ENCODE measurements at places on chromosomes 7 and 10.

- no peak for DNase-seq
Observed at GRCh38 chr10:109650228-109650627, 273.1 kb downstream of the XPNPEP1 start.

GRCh38 chr10:111075577-111076185 lies 1.1 kb upstream of the ADRA2A start:
- no peak for DNase-seq

GRCh38 chr10:88385601-88386203 lies 197.4 kb downstream of the RNLS start:
- no peak for DNase-seq

GRCh38 chr10:100655760-100656421 lies 89.5 kb upstream of the PAX2 start:
- DNase-seq, result no peak

GRCh38 chr7:69966766-69967591 lies 368.7 kb downstream of the AUTS2 start:
- no peak for DNase-seq

- DNase-seq, result no peak
Observed at GRCh38 chr10:124078714-124079113, 14.7 kb downstream of the CHST15 start.

DNA sequence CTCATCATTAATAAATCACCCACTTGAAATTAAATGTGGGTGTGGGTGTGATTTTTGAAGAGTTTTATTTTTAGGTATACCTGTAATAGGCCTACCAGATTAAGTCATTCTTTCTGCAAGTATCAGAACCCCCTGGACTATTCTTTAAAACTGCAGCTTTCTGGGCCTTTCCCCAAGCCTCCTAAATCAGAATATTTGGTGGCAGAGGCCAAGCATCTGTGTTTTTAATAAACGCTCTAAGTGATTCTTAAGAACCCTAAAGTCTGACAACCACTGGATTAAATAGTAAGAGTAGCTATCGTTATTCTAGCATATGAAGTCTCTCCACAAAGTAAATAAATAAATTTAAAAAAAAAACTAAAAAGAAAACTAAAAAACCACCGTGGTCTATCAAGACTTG lies 703.0 kb upstream of the NRP1 start:
- DNase-seq, result no peak

DNA sequence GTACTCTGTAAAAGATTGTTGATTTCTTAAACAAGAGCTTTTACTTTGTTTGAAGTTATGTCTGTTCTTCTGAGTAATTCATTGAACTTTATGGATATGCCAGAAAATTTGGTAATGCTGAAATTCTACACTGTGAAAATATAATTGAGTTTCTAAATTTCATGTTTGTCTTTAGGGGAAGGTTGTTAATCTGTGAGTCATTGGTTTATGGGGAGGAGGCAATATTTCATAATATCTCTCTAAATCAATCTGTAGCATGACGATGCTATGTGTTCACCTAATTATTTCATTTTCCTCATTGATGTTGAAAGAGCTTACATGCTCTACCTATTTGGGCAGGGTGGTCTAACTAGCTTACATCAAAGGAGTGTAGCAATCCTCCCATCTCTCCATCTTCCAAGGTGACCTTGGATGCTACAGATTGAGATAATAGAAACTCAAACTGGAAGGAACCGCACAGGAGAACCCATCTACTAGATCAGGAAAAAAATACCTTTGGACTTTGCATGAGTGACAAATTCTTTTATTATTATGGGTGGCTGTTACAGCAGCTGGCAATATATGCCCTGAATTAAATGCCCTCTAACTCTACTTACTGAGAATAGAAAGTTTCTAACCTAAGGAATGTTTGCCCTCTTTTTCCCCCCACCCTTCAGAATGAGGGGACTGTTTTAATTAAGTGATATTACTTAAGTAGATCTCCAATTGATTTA lies 8.4 kb upstream of the SNX13 start:
- DNase-seq, result no peak

DNA sequence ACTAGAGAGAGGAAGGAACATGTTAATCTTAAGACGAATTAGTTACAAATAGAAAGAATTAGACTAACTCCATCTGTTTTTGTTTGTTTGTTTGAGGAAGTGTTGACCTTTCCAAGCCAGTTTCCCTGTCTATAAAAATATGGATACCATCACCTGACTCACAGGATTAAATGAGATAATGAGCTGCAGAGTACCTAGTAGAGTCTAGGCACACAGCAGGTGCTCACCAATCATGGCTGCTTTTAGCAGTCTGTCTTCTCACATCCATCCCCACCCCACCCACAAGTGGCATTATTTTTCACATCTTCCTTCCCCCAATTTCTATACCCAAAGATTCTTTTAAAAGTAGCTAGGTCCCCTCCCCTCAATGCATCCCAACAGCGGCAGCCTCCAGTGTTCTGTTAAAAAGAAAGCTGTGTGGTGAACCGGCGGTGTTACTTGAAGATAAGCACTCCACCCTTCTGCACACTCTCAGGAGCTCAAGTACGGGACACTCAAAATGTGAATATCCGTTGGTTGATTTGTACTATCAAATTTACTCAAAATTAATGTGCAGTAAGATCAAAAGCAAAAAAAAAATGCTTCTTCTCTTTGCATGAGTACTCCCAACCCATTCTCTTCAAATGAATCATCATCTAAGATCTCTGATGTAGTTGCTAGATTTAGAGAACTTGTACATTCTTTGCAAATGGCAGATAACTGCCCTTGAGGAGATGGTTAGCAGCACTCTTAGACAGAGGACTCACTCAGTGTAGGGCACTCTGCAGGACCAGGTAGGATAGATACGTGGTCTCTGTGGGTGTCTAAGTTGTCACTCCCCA lies 145.4 kb upstream of the ASAH2 start:
- peak; percentile 66 for DNase-seq

DNA sequence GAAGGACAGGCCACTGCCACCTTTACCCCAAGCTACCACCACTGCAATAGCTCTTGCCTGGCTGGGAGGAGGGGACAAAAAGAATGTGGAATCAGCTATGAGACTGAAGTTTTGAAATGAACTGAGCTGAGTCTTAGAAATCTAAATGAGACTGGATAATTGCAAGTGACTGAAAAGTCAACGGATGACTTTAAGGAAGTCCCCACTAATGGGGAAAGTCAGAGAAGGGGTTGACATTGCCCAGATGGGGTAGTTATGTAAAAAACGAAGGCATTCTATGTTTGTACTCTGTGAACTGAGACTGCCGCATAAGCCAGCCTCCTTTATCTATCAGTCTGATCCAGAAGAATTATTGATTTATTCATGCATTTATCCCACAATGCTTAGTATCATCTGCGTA lies 67.2 kb downstream of the RBM20 start:
- DNase-seq, result no peak

DNA sequence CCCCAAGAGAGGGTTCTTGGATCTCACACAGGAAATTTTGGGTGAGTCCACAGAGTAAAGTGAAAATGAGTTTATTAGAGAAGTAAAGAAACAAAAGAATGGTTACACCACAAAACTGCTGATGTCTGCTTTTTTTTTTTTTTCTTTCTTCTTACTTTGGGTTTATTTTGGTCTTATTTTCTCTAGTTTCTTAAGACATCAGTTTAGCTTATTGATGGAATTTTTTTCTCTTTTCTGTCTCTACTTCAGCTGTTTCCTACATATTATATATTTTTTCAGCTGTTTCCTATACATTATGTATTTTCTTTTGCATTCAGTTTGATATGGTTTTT lies 166.4 kb downstream of the CCSER2 start:
- no peak for DNase-seq

DNA sequence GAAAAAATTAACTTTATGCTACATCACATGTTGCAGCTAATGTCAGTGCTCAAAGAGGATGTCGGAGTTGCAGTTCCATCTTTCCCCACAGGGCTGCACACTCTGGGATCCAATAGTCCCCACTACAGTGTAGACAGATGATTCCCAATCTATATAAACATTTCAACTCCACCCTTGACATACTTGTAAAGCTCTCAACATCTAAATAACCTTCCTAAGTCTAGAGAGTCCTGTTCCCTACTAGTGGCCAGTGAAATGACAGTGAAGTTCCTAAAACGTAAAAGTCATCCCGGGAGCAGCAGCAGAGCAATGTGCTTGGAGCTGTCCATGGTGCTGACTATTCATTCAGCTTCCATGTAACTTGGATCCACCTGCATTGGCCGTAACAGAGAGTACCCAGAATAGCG lies 145.1 kb downstream of the GRM8 start:
- DNase-seq, result peak; percentile 45

- DNase-seq, result no peak
Observed at GRCh38 chr7:43037531-43037930, 74.9 kb upstream of the HECW1 start.

DNA sequence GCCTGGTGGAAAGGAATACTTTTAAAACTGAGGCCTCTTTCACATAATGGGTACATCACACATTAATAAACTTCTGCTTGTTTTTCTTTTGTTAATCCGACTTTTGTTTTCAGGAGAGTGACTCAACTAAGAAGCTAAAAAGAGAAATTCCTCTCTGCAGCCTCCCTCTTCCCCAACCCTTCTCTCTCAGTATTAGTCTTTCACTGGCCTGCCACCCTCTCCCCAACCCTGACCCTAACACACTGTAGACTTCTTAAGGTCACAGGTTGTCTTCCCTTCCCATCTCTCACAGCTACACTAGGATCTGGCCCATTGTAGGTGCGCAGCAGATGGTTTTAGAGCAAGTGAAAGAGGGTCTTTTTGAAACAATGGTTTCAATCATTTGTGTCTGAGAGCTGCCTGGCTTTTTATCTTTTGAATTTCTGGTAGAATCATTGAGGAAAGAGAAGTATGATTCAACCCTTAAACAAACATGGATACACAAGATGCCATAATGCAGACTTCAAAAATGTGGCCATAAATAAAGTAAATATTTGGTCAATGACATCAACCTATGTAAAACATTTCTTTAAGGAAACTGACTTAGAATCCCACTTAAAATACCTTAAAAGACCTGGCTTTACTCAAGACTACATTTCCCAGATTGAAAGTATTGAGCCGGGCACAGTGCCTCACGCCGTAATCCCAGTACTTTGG lies 17.9 kb upstream of the FFAR4 start:
- peak; percentile 71 for DNase-seq

GRCh38 chr10:59896191-59896590 lies 10.2 kb downstream of the CCDC6 start:
- no peak for DNase-seq

DNA sequence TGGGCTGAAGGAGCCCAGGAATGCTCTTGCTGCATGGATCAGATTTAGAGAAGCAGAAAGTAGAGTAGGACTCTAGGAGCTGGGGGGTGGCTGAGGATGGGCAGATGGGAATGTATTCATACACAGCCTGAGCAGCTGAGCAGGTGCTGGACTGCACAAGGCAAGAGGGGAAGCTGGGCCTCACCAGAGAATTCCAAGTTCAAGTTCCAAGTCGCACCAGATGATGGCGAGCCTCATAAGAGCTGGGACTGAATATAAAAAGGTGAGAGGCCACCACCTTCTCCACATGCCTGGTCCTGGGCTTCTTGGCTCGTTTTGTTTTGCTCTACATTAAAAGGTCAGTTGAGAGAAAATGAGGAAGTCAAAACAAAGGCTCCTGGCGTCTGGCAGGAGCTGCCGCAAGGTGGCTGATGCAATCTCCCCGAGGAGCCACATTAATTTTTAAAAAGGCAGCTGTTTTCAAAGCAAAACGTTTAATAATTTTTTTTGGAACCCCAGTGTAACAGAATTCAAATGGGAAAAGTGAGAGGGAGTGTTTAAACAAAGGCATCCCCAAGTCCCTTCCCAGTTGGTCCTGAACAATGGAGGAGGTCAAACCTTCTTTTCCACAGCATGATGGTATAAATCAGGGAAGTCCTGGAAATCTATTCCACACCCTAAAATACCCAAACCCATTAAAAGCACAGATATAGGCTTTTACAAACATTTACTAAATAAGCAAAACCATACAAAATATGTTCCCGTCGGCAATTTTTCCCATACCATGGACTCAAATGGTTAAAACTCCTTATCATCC lies 9.5 kb downstream of the CYREN start:
- no peak for DNase-seq

Measured in EL (cell line).